ENCODE measurements at places on chromosomes 1 and 21.
A peak's percentile ranks its signal among the peaks of the same experiment; 100 is the strongest.

GRCh38 chr1:174051956-174052355 lies 29.8 kb upstream of the RC3H1 start:
- DNase-seq, result no peak

GRCh38 chr1:20089328-20090077 lies 19.5 kb downstream of the PLA2G5 start:
- no peak for DNase-seq

- DNase-seq, result no peak
Measured at GRCh38 chr1:212178851-212179250, 106.4 kb upstream of the PPP2R5A start.

DNA sequence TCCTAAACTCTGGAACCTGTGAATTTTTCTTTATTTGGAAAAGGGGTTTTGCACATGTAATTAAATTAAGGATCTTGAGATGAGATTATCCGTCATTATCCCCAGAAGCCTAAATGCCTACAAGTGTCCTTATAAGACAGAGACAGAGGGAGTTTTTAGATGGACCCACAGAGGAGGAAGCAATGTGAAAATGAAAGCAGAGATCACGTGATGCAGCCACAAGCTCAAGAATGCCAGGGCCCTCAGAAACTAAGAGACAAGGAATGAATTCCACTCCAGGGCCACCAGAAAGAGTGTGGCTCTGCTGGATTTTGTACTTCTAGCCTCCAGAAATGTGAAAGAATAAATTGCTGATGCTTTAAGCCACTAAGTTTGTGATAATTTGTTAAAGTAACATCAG lies 183.6 kb upstream of the UBE2U start:
- DNase-seq, result no peak

GRCh38 chr21:35491920-35492678 lies 443.0 kb upstream of the RUNX1 start:
- DNase-seq, result no peak

DNA sequence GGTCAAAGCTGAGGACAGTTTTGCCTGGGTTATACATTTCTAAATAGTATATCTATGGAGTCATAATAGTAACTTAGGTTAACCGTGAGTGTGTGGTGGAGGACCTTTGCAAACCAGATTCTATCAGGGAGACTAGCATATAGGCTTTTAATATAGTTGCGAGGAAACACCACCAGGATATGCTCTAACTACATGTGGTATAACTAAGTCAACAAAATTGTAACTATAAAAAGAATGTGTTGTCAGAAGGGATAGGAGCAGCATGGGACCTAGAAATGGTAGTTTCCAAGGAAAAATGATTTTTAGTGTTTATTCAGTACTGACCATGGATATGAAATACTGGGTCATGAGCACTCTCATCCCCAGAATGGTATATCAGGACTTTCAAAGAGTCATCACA lies 338.1 kb downstream of the TGFB2 start:
- no peak for DNase-seq

DNA sequence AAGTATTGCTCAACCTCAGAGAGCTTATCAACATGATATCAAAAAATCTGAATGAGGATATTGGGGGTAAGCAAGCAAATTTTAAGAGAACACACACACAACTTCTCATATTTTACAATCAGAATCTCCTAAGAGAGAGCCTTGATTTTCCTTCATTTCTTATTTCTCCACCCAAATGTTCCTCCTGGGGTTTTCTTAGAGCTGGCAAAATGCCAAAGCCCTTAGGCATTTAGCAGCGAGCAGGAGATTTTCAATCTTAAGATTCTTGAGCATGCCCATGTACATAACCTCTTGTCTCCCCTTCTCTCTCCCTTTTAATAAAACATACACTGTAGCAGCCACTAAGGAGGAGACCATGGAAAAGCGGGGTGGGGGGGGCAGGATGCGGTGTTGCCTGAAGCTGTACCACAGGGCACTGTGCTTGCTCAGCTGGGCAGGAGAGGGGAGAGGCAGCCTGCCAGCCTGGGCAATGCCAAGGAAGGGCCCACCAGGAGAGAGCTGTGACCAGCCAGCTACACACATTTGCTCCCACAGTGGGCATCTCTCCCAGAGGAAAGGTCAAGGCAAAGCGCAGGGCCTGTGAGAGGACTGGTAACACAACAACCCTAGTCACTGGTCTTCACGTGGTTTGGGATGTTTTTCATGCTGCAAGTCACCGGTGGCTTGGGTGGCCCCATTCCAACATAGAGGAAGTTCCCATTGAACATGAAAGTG lies 4.3 kb downstream of the BRINP2 start:
- no peak for DNase-seq

- DNase-seq, result no peak
Measured at GRCh38 chr1:107194380-107194779, 53.5 kb downstream of the NTNG1 start.

GRCh38 chr1:15179485-15179883 lies 25.9 kb downstream of the TMEM51 start:
- no peak for DNase-seq

GRCh38 chr21:24375201-24375600 lies 1232.1 kb downstream of the MRPL39 start:
- no peak for DNase-seq

DNA sequence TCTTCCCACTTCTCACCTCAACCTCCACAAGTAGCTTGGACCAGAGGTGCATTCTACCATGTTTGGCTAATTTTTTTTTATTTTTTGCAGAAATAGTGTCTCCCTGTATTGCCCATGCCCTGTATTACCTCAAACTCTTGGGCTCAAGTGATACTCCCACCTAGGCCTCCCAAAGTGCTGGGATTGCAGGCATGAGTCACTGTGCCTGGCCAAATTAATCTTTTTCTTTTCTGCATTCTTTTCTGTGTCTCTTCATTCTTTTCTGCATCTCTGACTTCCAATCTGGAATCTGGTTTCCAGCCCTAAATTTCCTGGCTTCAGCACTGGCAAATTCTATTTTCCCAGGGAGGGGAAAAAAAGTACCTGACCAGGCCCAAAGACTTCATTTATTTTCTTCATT lies 31.2 kb upstream of the TACSTD2 start:
- no peak for DNase-seq

- no peak for DNase-seq
Measured at GRCh38 chr1:12152113-12152891, 14.5 kb upstream of the TNFRSF1B start.

- peak; percentile 68 for DNase-seq
Measured at GRCh38 chr1:209692745-209693504, 11.7 kb upstream of the HSD11B1 start.

DNA sequence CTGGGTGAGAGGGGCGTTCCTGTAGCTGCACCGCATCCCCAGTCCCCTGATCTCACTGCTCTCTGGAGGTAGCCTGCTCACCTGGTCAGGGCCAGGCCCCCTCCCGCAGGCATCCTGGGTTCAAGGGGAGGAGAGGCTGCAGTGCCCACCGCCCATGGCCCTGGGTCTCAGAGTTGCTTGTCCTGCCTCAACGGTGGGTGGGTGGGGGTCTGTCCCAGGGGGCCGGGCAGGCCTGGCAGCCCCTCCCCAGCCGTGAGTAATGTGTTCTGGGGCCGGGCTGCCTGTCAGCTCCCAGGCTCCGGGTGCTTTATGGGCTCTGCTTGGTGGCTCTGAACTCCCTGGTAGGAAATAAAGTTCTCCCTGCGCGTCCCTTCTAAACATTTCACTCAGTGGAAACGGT lies 126.9 kb downstream of the CASZ1 start:
- DNase-seq, result no peak

DNA sequence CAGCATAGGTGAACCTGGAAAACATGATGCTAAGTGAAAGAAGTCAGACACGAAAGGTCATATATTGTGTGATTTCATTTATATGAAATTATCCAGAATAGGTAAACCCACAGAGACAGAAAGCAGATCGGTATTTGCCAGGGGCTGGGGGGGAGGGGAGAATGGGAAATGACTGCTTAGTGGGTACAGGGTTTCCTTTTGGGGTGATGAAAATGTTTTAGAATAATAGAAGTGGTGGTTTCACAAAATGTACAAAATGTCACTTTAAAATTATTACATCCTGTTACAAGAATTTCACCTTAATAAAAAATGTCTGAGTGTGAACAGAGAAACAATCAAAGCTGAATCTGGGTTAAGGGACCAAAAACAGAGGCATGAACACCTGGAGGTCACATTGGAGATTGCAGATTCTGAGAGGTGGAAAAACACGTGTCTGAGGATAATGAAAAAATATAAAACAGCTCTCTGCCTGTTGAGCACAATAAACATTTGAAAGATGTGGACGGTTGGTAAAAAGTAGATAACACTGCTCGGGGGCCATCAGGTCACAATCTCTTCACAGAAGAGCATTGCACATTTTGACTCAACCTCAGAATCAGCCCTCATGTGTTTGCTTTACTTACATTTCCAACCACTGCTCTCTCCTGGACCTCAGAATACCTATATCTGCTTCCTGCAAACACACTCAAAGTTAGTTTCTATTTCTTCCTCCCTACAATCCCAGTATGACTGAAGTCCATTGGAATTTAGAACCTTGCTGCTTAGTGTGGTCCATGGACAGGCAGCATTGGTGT lies 3.2 kb downstream of the SLAMF6 start:
- no peak for DNase-seq

- no peak for DNase-seq
Measured at GRCh38 chr1:180258935-180259334, 28.9 kb downstream of the LHX4 start.

DNA sequence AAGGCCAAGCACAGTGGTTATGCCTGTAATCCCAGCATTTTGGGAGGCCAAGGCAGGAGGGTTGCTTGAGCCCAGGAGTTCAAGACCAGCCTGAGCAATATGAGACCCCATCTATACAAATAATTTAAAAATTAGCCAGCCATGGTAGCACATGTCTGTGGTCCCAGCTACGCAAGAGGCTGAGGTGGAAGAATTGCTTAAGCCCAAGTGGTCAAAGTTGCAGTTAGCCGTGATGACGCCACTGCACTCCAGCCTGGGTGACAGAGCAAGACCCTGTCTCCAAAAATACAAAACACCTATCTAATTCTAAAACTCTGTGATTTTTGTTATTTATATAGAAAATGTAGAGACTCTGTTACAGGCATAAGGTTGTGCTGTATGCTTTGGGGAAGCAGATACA lies 44.2 kb upstream of the ZYG11A start:
- DNase-seq, result no peak

- DNase-seq, result no peak
Measured at GRCh38 chr1:93113127-93113526, 34.0 kb downstream of the MTF2 start.

DNA sequence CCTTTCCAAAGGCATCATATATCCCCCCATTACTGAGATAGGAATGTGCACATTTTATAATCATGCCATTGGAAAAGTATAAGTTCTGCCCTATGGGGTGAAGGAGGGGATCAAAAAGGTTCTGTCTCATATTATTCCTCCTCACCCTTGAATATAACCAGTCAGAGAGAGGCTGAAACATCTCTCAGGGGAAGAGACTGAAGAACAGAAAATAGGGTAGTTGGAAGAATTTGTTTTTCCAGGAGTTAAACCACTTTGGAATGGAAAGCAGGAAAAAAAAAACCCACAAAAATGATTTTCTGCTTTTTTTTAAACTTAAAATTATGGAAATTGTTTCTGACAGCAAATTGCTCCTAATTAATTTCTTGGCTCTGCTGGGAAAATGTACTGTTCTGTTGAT lies 52.8 kb upstream of the BEND5 start:
- DNase-seq, result no peak

GRCh38 chr1:66415281-66415680 lies 118.7 kb upstream of the SGIP1 start:
- no peak for DNase-seq

DNA sequence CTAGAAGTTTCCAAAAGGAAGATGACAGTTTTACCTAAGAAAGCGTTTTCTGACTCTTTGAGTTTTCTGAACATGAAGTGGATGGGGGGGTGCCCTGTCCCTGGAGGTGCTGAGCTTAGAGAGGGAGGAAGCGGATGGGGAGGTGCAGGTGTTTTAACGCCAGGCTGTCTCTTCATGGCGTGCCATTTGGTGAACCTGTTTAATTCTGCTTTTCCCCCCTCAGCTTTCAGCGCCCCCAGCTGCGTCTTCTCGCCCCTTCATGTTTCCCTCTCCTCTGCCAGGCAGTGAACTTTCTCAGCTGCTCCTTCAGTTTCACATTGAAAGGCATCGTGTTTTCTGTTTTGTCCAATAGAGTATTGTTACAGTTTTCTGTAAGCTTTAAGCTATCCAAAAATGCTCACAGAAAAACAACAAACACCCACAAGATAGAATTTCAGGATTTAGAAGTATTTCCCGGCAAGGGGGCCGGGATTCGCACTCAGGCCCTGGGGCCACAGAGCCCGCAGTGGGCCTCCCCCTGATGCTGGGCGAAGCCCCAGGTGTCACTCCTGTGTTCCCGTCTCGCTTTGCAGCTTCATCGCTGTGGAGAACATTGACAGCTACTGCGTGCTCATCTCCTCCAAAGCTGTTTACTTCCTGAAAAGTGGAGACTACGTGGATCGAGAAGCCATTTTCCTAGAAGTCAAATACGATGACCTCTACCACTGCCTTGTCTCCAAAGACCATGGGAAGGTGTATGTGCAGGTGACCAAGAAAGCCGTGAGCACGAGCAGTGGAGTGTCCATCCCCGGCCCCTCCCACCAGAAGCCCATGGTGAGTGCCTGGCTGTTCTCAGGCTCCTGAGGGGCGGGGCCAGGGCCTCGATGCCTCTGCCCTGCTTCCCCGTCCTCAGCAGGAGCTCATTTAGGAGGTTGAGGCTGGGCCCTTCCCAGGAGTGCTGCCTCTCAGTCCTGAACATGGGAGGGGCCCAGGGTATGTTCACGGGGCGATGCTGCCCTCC lies 111.4 kb downstream of the DHRS3 start:
- DNase-seq, result no peak

- no peak for DNase-seq
Measured at GRCh38 chr1:219459351-219460080, 153.4 kb downstream of the ZC3H11B start.

GRCh38 chr1:203589595-203589994 lies 37.0 kb upstream of the ATP2B4 start:
- DNase-seq, result no peak

GRCh38 chr1:207336559-207337467 lies 15.3 kb downstream of the CD55 start:
- DNase-seq, result no peak

- DNase-seq, result peak; percentile 94
Measured at GRCh38 chr1:93701629-93702028, 20.0 kb upstream of the BCAR3 start.

GRCh38 chr1:205247130-205247921 lies 19.6 kb downstream of the TMCC2 start:
- no peak for DNase-seq

- DNase-seq, result no peak
Measured at GRCh38 chr1:55848906-55849305, 633.7 kb upstream of the USP24 start.

- DNase-seq, result no peak
Measured at GRCh38 chr1:30969903-30970302, 61.3 kb upstream of the SDC3 start.

GRCh38 chr1:186292875-186293274 lies 82.2 kb downstream of the TPR start:
- DNase-seq, result no peak

- DNase-seq, result no peak
Measured at GRCh38 chr1:9228609-9229008, 6.0 kb upstream of the H6PD start.

- no peak for DNase-seq
Measured at GRCh38 chr1:207962716-207963426, 51.9 kb upstream of the CD34 start.
